ENCODE measurements at places on chromosomes 7 and 10. TPM values are rescaled to one million over a fixed set of nuclear protein-coding genes. Genes with fewer than 3 reads are reported as not detected.

Gene IFIT3
- 10.7 TPM for total RNA-seq

Gene CALML3
- total RNA-seq = under 0.01 TPM

Gene VENTX
- total RNA-seq = not detected

Gene OR2A1
- not detected for total RNA-seq

Gene NPSR1
- total RNA-seq = not detected

Gene COPG2
- total RNA-seq = 31.7 TPM

Gene SLC18A2
- not detected for total RNA-seq

Gene NKX6-2
- not detected for total RNA-seq

Gene CFAP70
- 0.92 TPM for total RNA-seq

Gene PLAU
- total RNA-seq = 143 TPM

Gene GPR15LG
- not detected for total RNA-seq

Gene MEOX2
- total RNA-seq = 0.37 TPM

Gene ERV3-1
- 6.9 TPM for total RNA-seq

Gene ZNF485
- 1.7 TPM for total RNA-seq

Gene NODAL
- not detected for total RNA-seq

Gene MARCHF5
- total RNA-seq = 10.3 TPM
